ENCODE measurements at places on chromosomes 5 and 9. TPM values are rescaled to one million over a fixed set of nuclear protein-coding genes. Genes with fewer than 3 reads are reported as not detected.

DNA sequence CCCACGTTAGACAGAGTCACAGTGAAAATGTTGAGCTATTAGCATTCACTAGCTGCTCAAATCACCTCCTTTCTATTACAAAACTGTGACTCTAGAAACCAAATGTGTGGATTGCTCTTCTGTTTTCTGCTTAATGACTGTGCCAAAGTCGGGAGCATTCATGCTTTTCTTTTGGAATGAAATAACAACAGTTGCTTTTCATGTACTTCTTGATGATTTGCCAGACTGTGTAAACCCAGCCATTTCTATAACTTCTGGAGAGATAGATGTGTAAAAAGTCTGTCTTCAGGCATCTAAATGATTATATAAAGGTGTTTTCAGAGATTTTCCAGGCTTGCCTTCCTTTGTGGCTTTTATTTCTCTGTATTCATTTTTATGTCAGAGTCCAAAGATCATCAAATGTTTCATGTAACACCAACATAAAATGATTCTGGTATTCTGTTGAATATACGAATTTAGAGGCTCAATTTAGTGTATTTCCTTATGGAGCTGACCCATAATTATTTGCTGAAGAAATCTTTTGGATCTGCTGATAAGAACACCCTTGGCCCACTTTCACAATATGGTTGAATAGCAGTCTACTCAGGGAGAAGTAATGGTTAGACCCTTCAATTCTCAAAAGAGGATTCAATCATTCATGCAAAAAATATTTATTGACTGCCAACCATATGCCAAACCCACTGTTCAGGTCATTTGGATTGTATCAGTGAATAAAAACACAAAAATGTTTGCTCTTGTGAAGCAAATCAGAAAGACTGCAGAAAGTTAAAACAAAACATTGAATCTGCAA is 581.2 kb downstream of the CDH18 start:
- no peak for DNase-seq

Gene CCT5
- total RNA-seq, result 136 TPM

DNA sequence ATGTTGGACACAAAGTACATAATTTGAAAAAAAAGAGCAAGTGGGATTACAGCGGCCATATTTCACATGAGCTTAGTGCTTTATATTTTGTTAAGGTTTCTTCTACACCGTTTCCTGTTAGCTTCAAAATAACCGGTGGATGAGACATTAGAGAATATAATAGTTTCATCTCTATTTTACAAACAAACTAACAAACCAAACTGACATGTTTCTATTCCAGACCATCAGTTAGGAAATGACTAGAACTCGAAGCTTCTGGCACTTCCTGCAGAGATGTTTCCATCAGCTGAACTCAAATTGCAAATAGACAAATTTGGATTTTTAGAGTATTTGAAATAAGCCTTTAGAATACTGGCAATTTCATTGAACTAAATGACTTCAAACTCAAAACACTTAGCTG is 86.5 kb downstream of the MTRR start:
- DNase-seq, result no peak

- no peak for DNase-seq
Observed at GRCh38 chr5:79642210-79642609, 30.0 kb downstream of the TENT2 start.

DNA sequence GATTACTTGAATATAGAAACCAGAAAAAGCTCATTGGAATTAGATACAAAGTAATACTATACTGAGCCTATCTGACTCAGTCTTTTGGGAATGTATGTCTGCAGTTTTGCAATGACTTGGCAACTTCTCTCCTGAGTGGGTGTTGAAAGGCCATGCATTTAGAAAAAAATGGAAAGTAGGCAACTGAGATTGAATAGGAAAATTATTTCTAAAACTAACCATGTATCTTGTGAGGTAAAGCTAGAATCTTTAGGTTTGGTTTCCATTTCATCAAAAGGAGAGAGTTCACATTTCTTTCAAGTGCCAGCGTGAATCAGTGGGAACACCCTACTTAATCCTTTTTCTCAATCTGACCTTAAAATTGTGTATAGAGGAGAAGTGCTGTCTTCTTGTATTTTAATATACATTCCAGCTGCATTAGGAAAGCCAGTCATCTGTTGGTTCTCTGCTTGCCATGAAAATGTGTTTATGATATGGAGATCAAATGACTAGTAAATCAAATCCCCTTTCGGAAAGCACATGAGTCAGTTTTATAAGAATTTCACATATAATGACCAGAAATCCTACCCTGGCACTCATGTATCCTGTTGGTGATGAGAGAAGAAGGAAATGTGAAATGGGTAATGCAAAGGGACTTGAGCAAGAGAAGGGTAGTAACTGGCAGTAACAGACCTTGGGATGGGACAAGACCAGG is 30.4 kb downstream of the NFX1 start:
- no peak for DNase-seq

- DNase-seq, result no peak
Observed at GRCh38 chr9:98862936-98863335, 55.5 kb downstream of the GALNT12 start.

- no peak for DNase-seq
Observed at GRCh38 chr9:38036359-38037084, 32.5 kb downstream of the SHB start.

- DNase-seq, result no peak
Observed at GRCh38 chr5:143898381-143898780, 86.4 kb downstream of the HMHB1 start.

Gene PCDHGA4
- 0.84 TPM for total RNA-seq

GRCh38 chr5:67337751-67338150 is 141.2 kb upstream of the CD180 start:
- no peak for DNase-seq

DNA sequence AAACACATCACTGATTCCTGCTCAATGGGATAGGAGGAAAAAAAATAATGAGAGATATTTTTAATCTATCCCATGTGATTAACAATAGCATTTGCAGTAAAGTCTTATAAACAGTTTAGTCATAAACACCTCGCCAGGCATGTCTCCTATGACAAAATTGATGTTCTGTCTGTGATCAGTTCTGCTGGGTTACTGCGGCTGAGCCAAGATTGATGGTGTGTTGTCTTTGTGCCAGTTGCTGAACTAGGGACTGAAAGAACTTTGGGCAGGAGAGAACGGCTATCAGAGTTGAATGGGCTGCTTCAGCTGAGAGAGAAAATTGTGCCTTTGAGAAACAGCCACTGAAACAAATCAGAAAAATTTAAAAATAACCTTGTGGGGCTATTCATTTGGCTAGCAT is 37.3 kb upstream of the MAMDC2 start:
- no peak for DNase-seq

Gene MRPL22
- 38.6 TPM for total RNA-seq

DNA sequence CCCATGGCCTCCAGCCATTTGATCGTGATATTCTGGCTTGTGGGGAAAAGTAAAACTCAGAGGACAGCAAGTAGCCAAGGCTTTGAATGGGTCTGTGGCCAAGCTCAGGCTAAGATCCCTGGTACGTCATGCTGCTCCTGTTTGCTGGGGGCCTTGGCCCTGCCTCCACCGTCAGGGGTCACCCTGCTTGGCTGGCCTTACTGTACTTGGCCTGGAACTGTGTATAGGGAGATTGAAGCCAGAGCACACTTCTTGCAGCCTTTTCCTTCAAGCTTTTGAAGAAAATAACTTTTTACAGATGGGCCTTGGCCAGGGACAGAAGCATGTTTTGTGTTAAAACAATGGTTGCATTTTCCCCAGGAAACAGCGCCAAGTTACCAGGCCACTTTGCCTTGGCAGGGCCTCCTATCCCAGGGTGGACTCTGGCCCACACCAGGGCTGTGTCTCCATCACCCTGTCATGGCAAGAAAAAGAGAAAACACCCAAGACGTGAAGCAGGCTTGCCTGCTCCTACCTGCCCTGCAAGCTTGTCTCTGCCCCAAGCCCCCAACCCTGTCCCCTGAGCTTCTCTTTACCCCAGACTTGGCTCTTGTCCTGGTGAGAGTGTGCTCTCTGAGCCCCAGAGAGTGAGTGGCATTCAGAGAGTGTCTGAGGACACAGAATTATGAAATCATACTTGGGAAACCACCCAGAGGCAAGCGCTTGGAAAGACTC is 286.9 kb downstream of the GADD45G start:
- DNase-seq, result peak; percentile 73

GRCh38 chr5:133873449-133873848 is 95.0 kb downstream of the C5orf15 start:
- no peak for DNase-seq

Gene CDC20B
- not detected for total RNA-seq

DNA sequence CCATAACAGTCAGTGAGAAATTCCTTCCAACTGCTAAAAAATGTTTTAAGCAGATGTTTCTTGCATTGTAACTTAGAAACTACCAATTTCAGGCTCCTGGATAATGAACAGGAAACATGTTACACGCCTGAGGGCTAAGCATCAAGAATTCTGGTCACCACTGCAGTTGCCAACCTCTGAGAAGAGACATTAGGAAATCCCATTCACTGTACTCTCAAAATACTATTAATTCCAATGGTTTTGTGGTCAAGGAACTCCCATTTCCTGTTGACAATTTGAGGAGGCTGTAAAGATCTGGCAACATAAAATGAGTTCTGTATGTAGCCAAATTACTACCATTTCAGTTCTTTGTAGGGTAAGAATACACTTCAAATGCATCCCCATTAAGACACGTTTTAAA is 456.0 kb upstream of the MEF2C start:
- DNase-seq, result no peak

GRCh38 chr5:105816961-105817360 is 1853.8 kb downstream of the EFNA5 start:
- no peak for DNase-seq

DNA sequence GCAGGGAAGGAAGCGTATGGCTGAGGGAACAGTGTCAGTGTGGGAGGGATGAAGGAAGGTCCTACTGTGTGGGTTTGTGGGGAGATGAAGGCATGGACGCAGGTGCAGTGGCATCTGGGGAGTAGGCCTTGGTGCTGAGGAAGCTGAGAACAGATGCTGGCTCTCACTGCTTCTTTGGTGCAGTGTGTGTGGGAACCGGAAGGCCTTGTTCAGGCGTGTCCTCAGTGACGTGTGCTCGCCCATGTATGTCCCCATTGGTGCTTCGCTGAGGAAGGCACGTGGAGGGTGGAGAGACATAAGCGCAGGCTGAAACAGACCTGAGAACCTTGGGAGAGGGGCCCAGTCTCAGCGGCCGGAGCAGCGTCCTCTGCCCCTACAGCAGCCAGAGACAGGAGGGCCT is 18.7 kb downstream of the ADAMTS13 start:
- DNase-seq, result no peak

DNA sequence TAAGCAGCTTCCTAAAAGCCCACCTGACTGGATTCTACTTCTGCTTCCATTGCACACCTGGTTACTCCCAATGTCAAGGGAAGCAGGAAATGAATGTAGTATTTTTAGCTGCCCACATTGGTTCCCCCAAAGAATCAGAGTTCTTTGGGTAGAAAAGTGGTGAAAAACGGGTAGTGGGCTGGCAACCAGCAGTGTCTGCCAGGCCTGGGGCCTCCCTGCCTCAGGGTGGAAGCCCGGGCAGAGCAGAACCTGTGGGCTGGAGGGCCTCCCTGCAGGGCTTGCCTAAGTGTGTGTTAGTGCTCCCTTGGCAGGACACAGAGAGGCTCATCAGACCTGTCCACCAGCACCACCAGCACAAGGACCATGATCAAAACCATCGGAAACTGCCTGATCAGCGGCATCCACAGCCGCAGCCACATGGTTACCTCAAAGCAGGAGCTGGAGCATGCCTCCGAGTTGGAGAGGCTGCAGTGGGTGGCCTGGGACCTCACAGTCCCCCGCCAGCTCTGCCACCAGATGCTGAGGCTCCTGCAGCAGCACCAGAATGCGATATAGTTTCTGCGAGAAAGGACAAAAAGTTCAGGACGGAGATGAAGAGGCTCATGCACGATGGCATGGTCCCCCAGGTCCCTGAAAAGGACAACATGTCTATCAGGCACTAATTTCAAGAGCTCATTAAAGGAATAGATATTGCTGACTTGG is 72.2 kb downstream of the PTPDC1 start:
- no peak for DNase-seq

GRCh38 chr9:3477236-3477834 is 48.5 kb downstream of the RFX3 start:
- no peak for DNase-seq

Gene CEMIP2
- 97.7 TPM for total RNA-seq

DNA sequence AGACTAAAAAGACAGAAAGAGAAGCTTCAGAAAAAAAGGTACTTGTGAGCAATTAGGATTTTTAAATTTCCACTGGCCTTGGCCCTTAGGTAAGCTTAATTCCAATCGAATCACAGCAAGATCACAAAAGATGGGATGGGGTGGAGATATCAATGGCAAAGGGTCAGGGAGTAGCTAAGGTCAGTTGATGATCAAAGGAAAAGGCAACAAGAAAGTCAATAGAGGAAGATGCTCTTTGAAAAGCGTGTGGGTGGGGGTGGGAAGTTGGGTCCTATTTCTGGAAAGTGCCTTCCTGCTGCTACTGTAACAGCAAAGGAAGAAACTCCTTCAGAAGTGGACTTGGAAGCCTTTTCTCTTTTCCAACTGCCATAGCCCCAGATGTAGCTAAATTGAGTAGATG is 7.3 kb downstream of the C1QTNF3 start:
- no peak for DNase-seq

Gene ELAVL2
- 0.47 TPM for total RNA-seq

DNA sequence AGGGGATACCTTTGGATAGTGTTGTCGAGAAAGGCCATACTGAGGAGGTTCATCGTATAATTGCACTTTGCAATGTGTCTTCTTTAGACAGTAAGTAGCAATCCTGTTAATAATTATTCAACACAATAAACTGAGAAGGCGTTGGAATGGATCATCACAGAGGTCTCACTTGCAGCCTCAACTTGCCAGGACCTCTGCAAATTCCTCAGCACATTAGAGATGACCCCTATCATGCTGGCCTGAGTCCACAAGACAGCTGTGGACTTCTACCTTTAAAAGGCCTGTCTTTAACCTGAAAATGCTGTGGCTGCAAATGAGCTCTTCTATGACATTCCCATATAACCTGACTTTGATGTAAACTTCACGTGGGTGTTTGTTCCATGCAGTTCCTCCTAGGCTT is 14.1 kb downstream of the SH3TC2 start:
- DNase-seq, result no peak

DNA sequence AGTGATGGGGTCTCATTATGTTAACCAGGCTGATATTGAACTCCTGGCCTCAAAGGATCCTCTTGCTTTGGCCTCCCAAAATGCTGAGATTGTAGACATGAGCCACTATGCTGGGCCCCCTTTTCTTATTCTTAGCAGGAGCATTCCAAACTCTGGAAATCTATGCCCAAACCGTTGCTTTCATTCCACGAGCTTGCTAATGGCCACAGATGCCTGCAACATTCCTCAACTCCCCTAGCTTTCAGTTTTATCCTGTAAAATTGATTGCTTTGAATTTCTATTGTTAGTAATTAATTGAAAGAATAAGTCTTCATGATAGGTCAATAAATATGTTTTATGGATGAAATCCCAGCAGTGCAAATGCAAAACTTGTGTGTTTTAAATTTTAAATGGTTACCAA is 564.8 kb upstream of the WWC1 start:
- no peak for DNase-seq

Gene GOLPH3
- total RNA-seq, result 123 TPM

DNA sequence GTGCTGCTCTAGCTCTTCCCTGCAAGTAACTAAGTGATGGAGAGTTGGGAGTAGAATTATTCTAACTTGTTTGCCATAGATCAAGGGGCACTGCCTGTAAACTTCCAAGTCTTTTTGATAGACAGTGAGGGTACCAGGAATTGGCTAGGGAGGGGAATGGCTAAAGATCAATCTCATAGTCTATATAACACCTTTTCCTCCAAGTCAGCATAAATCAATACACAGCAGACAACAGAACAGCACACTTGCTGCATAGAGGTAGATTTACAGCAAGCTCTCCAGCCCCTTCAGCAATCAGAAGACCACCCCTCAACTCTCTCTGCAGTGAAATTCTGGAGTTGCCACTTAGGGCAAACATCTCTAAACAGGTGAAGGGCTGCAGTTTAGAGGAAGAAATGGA is 643.5 kb upstream of the KLF4 start:
- DNase-seq, result no peak
